ENCODE measurements at places on chromosomes 2 and 18. TPM values are rescaled to one million over a fixed set of nuclear protein-coding genes. Genes with fewer than 3 reads are reported as not detected.

- no peak for DNase-seq
- H3K36me3 ChIP-seq = no peaks in the 10 kb centered on the region
- no peaks in the 10 kb centered on the region for H3K4me1 ChIP-seq
- no peaks in the 10 kb centered on the region for H3K27me3 ChIP-seq
Measured at GRCh38 chr2:141557329-141558095, 573.3 kb downstream of the LRP1B start.

DNA sequence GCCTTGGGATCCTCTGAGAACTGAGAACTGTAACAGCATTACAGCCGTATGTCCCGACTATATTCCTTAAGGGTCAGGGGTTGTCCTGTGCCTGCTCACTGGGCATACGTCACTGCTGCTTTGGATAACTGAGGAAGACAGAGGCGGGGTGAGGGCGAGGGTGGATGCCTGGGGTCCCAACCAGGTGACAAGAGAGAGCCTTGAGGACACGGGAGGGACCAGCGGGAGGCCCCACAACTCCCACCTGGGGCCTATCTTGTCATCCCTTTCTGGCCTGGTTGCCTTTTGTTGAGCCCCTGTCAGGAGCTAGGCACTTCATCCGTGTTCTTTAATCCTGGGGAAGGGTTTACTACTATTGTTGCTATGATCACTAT is 28.8 kb downstream of the INPP5D start:
- peaks cover 72% of the 10 kb centered on the region for H3K4me1 ChIP-seq
- no peak overlapping the region for H3K4me3 ChIP-seq
- no peaks in the 10 kb centered on the region for H3K27me3 ChIP-seq
- DNase-seq = no peak
- H3K27ac ChIP-seq = no peak overlapping the region

- DNase-seq = no peak
- no peaks in the 10 kb centered on the region for H3K27me3 ChIP-seq
- H3K36me3 ChIP-seq = peaks cover 62% of the 10 kb centered on the region
- peak overlapping the region; percentile 3 for H3K4me3 ChIP-seq
- H3K27ac ChIP-seq = peak overlapping the region; percentile 21
- peaks cover 44% of the 10 kb centered on the region for H3K4me1 ChIP-seq
Measured at GRCh38 chr2:108460345-108461037, 11.5 kb downstream of the GCC2 start.

The TNFAIP6 gene
- 0.64 TPM for total RNA-seq

The EPB41L3 gene
- 0.57 TPM for total RNA-seq

- H3K4me3 ChIP-seq = no peak overlapping the region
- H3K4me1 ChIP-seq = no peaks in the 10 kb centered on the region
- H3K27me3 ChIP-seq = peaks cover 17% of the 10 kb centered on the region
- H3K36me3 ChIP-seq = peaks cover 7% of the 10 kb centered on the region
Measured at GRCh38 chr2:239917957-239918481, 107.1 kb downstream of the NDUFA10 start.

The RTN4 gene
- 161 TPM for total RNA-seq

- H3K4me3 ChIP-seq = peak overlapping the region; percentile 88
- no peaks in the 10 kb centered on the region for H3K27me3 ChIP-seq
- DNase-seq = no peak
- H3K36me3 ChIP-seq = peaks cover 18% of the 10 kb centered on the region
- H3K4me1 ChIP-seq = peaks cover 55% of the 10 kb centered on the region
Measured at GRCh38 chr18:45689396-45689795, 34.6 kb upstream of the SLC14A1 start.

The IL36A gene
- not detected for total RNA-seq

DNA sequence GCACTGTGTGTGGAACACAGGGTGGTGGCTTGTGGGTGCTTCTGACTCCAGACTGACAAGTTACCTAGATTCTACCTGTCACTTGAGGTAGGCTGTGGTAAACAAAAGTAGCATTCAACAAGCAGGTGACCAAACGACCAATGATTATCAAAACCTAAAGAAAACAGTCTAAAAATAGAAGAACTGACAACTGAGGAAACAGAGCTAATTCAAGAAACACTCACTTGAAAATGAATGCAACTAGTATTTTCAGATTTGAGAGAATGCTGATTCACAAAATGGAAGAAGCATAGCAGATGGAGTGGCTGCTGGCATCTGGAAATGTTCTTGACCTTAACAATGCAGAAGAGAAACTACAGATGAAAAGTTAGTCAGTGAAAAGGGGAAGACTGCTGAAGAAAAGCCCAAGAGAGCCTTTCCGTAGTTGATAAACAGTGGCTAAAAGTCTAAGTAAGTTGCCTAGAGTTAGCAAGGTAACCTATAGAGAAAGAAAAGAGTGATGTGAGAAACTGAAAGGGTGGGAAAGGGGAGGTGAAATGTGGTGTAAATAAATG is 170.4 kb downstream of the NCK2 start:
- H3K27me3 ChIP-seq = no peaks in the 10 kb centered on the region
- H3K4me3 ChIP-seq = no peak overlapping the region
- H3K4me1 ChIP-seq = peaks cover 9% of the 10 kb centered on the region
- DNase-seq = no peak
- no peak overlapping the region for H3K27ac ChIP-seq

The SCYGR3 gene
- not detected for total RNA-seq

The C1GALT1C1L gene
- not detected for total RNA-seq

- H3K4me3 ChIP-seq = no peak overlapping the region
- H3K27ac ChIP-seq = no peak overlapping the region
- no peak for DNase-seq
- no peaks in the 10 kb centered on the region for H3K27me3 ChIP-seq
- H3K4me1 ChIP-seq = peaks cover 7% of the 10 kb centered on the region
Measured at GRCh38 chr2:241777170-241777685, 606 bp downstream of the GAL3ST2 start.

The SCN3A gene
- not detected for total RNA-seq

DNA sequence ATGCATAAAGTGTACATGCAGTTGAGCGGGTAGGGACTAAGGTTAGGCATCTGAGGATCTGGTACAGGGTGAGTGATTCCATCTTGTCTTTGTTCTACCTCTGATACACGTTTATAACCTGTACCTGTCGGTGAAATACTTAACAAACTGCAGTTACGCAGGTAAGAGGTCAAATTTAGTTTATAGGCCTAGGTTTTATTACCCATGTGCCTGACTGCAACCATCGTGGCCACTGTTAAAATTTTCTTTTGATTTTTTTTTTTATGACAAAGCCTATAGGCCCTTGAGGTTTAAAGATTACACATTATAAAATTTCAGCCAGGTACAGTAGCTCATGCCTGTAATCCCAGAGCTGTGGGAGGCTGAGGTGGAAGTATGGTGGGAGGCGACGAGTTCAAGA is 15.4 kb upstream of the HNMT start:
- no peak overlapping the region for H3K4me3 ChIP-seq
- no peak overlapping the region for H3K27ac ChIP-seq
- H3K36me3 ChIP-seq = no peaks in the 10 kb centered on the region
- no peaks in the 10 kb centered on the region for H3K27me3 ChIP-seq
- H3K4me1 ChIP-seq = peaks cover 6% of the 10 kb centered on the region

DNA sequence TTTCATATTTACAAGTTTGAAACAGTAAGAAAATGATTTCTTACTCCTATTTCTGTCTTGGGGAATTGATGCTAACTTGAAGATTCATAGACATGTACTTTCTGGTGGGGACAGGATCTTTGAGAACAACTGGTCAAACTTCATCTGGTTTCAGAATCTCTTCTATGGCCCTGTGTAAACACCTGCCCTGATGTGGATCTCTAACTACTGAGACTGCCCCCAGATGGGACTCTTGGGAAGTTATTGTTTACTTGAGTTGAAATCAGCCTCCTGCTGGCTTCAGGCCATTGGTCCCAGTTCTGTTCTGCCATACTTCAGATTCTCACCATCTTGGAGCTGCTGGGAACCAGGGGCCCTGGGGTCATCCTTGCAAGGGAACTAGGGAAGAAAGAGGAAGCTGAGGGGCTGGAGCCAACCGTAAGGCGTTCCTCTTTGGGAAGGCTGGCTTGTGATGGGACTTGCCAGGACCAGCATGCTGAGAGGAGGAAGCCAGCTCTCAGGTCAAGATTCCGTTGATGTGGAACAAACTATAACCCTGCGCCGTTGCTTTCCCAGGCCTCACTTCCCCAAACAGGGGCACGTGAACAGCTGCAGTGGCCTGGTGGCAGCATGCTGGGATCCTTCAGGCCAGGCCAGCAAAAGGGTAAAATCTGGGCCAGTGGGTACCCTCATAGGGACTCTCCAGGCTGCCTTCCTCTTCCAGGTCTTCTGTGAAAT is 135.5 kb upstream of the CXCR4 start:
- no peak for DNase-seq
- H3K36me3 ChIP-seq = no peaks in the 10 kb centered on the region
- no peak overlapping the region for H3K27ac ChIP-seq
- H3K4me1 ChIP-seq = peaks cover 18% of the 10 kb centered on the region

The IL1RN gene
- 3.7 TPM for total RNA-seq

GRCh38 chr2:69489793-69490192 is 52.6 kb upstream of the NFU1 start:
- H3K4me1 ChIP-seq = peaks cover 20% of the 10 kb centered on the region
- H3K4me3 ChIP-seq = no peak overlapping the region
- no peaks in the 10 kb centered on the region for H3K27me3 ChIP-seq

DNA sequence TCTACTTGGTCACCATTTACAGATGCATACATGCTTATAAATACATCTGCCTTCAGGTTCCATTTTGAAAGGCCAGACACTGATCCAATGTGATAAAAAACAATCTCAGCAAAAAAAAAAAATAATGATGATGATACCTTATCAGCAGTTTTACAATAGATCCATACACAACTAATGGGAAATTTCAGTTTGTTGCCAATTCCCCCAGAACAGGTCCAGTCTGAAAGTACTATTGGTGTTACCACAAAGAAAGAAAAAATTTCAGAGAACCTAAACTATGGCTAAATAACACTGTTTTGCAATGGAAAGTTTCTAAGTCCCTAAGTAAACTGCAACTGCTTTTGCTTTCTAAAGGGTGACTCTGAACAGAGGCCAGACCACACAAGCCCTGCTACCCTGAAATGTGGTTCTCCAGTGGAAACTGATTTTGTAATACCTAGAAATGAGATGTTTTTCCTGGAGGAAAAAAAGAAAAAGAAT is 54.1 kb downstream of the LPIN2 start:
- peak overlapping the region; percentile 97 for H3K27ac ChIP-seq
- H3K4me1 ChIP-seq = peaks cover 84% of the 10 kb centered on the region

DNA sequence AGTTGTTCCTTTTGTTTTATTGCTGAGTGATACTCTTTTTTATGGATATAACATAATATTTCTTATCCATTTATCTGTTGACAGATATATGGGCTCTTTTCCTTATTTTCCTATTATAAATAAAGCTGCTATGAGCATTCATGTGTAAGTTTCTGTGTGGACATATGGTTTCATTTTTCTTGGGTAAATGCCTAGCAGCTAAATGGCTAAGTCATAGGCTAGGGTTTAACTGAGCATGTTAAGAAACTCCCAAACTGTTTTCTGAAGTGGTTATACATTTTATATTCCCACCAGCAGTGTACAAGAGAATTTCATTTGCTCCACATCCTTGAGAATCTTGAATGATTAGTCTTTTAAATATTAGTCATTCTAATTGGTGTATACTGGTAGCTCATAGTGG is 786.6 kb upstream of the CDH2 start:
- H3K27me3 ChIP-seq = no peaks in the 10 kb centered on the region
- H3K4me1 ChIP-seq = no peaks in the 10 kb centered on the region
- no peaks in the 10 kb centered on the region for H3K36me3 ChIP-seq
- H3K27ac ChIP-seq = no peak overlapping the region
- no peak for DNase-seq

- no peak overlapping the region for H3K27ac ChIP-seq
- H3K36me3 ChIP-seq = no peaks in the 10 kb centered on the region
- DNase-seq = no peak
- no peaks in the 10 kb centered on the region for H3K4me1 ChIP-seq
Measured at GRCh38 chr2:133405252-133405651, 163.0 kb downstream of the NCKAP5 start.

The LONRF2 gene
- not detected for total RNA-seq

GRCh38 chr2:48189552-48190228 is 283.4 kb upstream of the FBXO11 start:
- DNase-seq = no peak
- no peak overlapping the region for H3K4me3 ChIP-seq
- peaks cover 3% of the 10 kb centered on the region for H3K4me1 ChIP-seq
- no peak overlapping the region for H3K27ac ChIP-seq

DNA sequence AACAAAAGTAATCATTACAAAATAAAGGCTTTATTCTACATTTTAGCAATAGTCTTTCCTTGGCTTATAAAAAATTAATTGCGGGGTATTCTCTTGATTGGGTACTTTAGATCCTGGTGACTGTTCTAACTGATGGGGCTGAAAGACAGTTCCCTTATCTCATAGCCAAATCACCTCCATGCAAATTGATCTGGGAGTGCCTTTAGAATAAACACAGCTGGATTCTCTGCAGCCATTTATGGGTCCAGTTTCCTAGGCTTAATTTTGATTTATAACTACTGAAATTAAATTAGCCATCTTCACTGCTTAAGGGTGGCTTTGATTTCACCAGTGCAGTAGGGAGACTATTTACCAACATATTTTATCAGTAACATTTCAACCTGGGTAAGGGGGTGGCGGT is 337.1 kb downstream of the NRXN1 start:
- no peaks in the 10 kb centered on the region for H3K27me3 ChIP-seq
- no peak overlapping the region for H3K4me3 ChIP-seq
- no peaks in the 10 kb centered on the region for H3K4me1 ChIP-seq
- H3K36me3 ChIP-seq = peaks cover 4% of the 10 kb centered on the region
- DNase-seq = no peak

The ALPG gene
- not detected for total RNA-seq

DNA sequence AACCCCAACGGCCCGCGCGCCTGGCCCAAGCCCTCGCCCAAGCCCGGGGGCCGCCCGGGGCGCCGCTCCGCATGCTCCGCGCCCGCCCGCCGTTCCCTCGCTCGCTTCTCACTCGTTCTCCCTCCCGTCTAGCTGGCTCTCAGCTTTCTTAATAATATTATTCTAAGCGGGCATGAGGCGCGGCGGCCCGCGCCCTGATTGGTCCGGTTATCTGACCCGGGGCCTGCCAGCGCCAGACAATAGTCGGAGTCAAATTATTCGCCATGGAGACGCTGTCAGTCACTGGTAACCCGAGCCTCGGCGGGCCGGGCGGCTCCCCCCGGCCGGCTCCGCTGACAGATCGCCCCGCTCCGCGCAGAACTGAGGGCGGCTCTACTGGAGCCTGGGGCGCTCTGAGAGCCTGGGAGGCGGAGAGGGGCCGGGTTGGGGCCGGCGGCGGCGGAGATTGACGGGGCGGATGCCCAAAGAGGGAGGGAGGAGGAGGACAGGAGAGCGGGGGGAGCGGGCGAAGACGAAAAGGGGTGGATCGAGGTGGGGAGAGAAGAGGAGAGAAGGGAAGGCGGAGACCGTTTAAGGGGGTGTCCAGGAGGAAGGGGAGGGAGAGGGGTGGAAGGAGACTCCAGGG is at the start of gene SIX2:
Gene SIX2, minus strand, starts transcription at position 150 of the 625 bp plus-strand sequence. CDS start 342 bp downstream, outside the sequence.
- peak within 1 kb of the TSS; percentile 44 for H3K4me3 ChIP-seq
- DNase-seq = peak; percentile 41
- H3K36me3 ChIP-seq = no peaks in the 10 kb centered on the region
- H3K27ac ChIP-seq = no peak within 1 kb of the TSS
- H3K27me3 ChIP-seq = peaks cover 51% of the 10 kb centered on the region

DNA sequence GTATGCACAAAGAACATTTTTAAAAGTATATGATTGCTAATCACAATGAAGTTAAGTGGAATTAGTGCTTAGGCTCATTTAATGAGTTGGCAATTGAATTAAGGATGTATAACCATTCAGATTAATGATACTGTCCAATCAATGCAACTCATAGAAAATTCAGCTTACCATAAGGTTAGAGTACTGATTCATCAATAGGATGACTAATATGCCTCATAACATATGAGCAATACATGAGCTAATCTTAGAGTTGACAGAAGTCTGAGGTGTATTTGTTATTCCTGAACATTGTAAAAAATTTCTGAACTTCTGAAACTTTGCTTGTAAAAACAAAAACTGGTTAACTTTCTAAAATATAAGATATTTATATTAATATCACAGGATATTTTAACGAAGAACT is 118.3 kb upstream of the NETO1 start:
- no peak overlapping the region for H3K4me3 ChIP-seq
- DNase-seq = no peak
- H3K27ac ChIP-seq = no peak overlapping the region
- H3K36me3 ChIP-seq = no peaks in the 10 kb centered on the region
- H3K27me3 ChIP-seq = no peaks in the 10 kb centered on the region
- no peaks in the 10 kb centered on the region for H3K4me1 ChIP-seq
